ENCODE measurements at places on chromosomes 3 and 15. TPM values are rescaled to one million over a fixed set of nuclear protein-coding genes. Genes with fewer than 3 reads are reported as not detected.

The ATP10A gene
- total RNA-seq = 4.5 TPM

The KCNH8 gene
- 1.3 TPM for total RNA-seq

The TLR9 gene
- 0.89 TPM for total RNA-seq

The GOLGA8R gene
- total RNA-seq = 2.5 TPM

The SCN11A gene
- 2.1 TPM for total RNA-seq

The RTP1 gene
- not detected for total RNA-seq

The GRM7 gene
- 0.14 TPM for total RNA-seq
